ENCODE measurements at places on chromosomes 7 and 10. TPM values are rescaled to one million over a fixed set of nuclear protein-coding genes. Genes with fewer than 3 reads are reported as not detected.
A peak's percentile ranks its signal among the peaks of the same experiment; 100 is the strongest.

DNA sequence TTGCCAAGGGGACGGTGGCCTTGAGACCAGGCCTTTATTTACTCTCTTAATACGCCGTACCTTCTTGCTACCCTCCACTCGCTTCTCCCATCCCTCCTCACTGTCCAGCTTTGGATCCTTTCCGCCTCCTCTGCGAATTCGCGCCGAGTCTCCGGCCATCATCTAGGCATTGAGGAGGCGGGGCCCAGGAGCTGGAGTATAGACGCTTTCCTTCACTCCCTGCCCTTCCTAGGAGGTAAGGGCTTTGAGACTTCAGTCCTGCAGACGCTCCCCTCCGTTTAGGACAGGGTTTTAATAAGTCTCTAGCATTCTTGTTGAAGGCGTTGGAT lies 538 bp downstream of the TFAM start:
- peaks cover 6% of the 10 kb centered on the region for H3K36me3 ChIP-seq
- no peaks in the 10 kb centered on the region for H3K27me3 ChIP-seq
- peak overlapping the region; percentile 86 for H3K27ac ChIP-seq
- peaks cover 20% of the 10 kb centered on the region for H3K4me1 ChIP-seq
- DNase-seq: no peak

- no peak for DNase-seq
- H3K27me3 ChIP-seq: no peaks in the 10 kb centered on the region
- no peak overlapping the region for H3K27ac ChIP-seq
- H3K4me3 ChIP-seq: no peak overlapping the region
Observed at GRCh38 chr10:59831658-59832503, 74.5 kb downstream of the CCDC6 start.

- no peaks in the 10 kb centered on the region for H3K27me3 ChIP-seq
- no peaks in the 10 kb centered on the region for H3K4me1 ChIP-seq
- H3K4me3 ChIP-seq: no peak overlapping the region
- no peak for DNase-seq
Observed at GRCh38 chr10:116281775-116282174, 8.8 kb upstream of the GFRA1 start.

DNA sequence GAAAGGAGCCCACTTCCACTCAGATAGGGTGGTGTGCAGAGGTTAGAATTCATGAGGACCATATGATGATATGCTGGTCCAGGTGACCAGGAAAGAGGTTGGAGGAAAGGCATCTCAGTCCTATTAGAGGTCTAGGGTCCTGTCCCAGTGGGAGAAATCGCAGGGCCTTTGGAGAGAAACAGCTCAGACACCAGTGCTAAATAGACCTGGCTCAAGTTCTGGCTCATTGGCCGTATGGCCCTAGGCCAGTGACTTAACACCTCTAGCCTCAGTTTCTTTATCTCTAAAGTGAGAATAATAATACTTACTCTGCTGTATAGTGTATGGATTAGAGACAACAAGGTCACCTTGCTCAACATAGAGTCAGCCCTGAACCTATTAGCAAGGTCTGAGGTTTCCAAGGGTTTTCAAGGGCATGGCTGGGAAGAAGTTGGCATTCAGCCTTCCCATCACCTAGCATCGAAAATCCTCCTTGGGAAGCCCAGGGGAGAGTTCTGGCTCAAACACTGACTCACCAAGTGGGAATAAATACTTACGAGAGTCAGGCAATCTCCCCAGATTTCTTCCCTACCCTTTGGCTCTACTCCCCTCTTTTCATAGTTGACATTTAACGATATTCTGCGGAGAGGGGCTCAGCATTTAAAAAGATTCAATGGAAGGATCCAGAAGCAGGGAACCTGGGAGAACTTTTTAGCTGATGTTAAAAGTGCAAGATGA lies 473.1 kb upstream of the PODXL start:
- H3K27ac ChIP-seq: no peak overlapping the region
- no peaks in the 10 kb centered on the region for H3K4me1 ChIP-seq
- no peaks in the 10 kb centered on the region for H3K27me3 ChIP-seq
- no peak overlapping the region for H3K4me3 ChIP-seq

DNA sequence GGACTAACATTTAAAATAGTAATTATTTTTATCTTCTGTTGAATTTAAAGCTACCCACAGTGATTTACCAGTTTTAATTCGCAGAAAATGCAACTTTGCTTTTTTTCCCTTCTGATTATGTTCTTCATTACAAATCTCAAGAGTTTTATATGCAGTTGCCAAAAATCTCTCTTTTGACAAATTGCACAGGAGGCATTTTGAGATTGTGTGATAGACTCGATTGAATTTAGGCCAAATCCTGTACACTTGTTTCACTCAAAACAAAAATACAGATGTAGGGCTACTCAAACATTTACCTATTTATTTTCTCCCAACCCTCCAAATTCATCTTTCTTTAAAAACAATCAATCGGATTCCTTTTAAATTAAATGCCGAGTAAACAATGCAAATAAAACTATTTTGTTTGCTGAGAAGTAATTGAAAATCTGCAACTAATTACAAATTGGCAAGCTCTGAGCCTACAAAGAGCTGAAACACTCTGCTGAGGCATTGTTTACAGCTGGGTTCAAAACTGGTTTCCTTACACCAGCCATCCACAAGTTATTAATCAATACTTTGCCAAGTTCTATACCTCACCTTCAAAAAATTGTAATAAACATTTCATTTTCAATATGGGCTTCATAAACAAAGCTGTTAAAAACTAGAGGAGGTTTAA lies 214.9 kb upstream of the TCF7L2 start:
- no peaks in the 10 kb centered on the region for H3K4me1 ChIP-seq
- no peaks in the 10 kb centered on the region for H3K36me3 ChIP-seq
- H3K27me3 ChIP-seq: no peaks in the 10 kb centered on the region
- H3K4me3 ChIP-seq: no peak overlapping the region
- no peak for DNase-seq

DNA sequence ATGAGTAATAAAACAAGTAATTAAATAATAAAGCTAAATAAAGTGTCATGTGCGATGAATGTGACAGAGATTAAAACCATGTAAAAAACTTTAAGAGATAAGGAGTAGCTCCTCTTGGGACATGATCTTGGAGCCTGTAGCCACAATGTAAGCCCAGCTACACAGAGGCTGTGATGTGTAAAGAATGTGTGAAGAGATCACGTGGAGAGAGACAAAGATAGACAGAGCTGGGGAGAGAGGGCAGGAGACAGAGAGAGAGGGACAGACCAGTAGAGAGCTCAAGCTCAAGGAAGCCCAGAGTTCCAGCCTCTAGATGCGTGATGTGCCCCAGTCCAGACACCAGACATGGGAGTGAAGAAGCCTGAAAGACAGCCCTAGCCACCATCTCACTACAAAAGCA lies 644.1 kb downstream of the TNS3 start:
- H3K36me3 ChIP-seq: no peaks in the 10 kb centered on the region
- no peak overlapping the region for H3K4me3 ChIP-seq
- no peaks in the 10 kb centered on the region for H3K27me3 ChIP-seq
- no peak overlapping the region for H3K27ac ChIP-seq
- H3K4me1 ChIP-seq: no peaks in the 10 kb centered on the region

GRCh38 chr7:8271960-8272359 lies 10.0 kb upstream of the ICA1 start:
- H3K27ac ChIP-seq: no peak overlapping the region
- DNase-seq: no peak
- no peaks in the 10 kb centered on the region for H3K4me1 ChIP-seq
- no peak overlapping the region for H3K4me3 ChIP-seq
- H3K27me3 ChIP-seq: no peaks in the 10 kb centered on the region

GRCh38 chr10:122232769-122233168 lies 38.3 kb upstream of the BTBD16 start:
- no peak overlapping the region for H3K27ac ChIP-seq
- DNase-seq: no peak
- no peak overlapping the region for H3K4me3 ChIP-seq
- H3K27me3 ChIP-seq: no peaks in the 10 kb centered on the region

DNA sequence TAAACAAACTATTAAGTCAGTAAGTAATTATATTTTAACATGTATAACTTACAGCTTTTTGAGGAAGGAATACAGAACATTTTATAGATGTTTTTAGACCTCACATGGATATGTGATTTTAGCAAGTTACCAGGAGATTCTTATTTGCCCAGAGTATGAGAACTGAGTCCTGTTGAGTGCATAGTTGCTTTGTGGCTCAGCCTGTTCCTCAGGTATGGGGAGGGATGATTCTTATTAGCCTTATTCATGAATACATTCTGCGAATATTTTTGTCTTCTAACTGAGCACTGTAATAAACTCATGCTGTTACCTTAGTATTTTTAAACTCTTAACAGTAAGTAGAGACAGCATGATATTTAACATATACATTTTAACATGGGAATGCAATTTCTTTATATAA lies 17.9 kb downstream of the BTAF1 start:
- no peak overlapping the region for H3K4me3 ChIP-seq
- no peak overlapping the region for H3K27ac ChIP-seq
- H3K27me3 ChIP-seq: no peaks in the 10 kb centered on the region

GRCh38 chr10:57898231-57898630 lies 369.5 kb downstream of the IPMK start:
- no peak overlapping the region for H3K27ac ChIP-seq
- no peaks in the 10 kb centered on the region for H3K27me3 ChIP-seq
- no peaks in the 10 kb centered on the region for H3K4me1 ChIP-seq
- DNase-seq: no peak
- H3K36me3 ChIP-seq: no peaks in the 10 kb centered on the region

- H3K4me1 ChIP-seq: no peaks in the 10 kb centered on the region
- no peak overlapping the region for H3K4me3 ChIP-seq
- no peaks in the 10 kb centered on the region for H3K27me3 ChIP-seq
Observed at GRCh38 chr7:31102973-31103850, 51.1 kb downstream of the ADCYAP1R1 start.

GRCh38 chr7:148884049-148884298 lies at the start of gene EZH2:
Gene EZH2 (minus strand): TSS chr7:148884291. CDS start chr7:148847298, 36,993 bp downstream.
- H3K36me3 ChIP-seq: no peaks in the 10 kb centered on the region
- H3K27me3 ChIP-seq: no peaks in the 10 kb centered on the region
- peak within 1 kb of the TSS; percentile 97 for H3K27ac ChIP-seq
- peaks cover 6% of the 10 kb centered on the region for H3K4me1 ChIP-seq

DNA sequence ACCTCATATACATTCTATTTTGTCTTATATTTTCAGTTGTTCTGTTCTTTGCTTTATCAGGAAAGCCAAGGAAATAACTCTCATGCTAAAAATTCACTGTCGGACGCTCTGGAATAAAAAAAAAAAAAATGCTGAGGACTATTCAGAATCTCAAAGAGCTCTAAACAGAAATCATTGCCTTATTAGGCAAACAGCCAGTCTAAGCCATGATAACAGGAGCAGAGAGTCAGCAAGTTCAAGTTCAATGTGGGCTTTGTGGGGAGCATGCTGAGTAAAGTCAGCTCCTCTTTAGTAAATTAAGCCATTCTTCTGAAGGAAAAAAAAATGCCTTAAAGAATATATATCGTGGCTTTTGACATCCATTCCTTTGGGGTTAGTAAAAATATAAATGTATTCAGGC lies 13.6 kb upstream of the FAM13C start:
- H3K36me3 ChIP-seq: no peaks in the 10 kb centered on the region
- no peak overlapping the region for H3K4me3 ChIP-seq
- H3K4me1 ChIP-seq: no peaks in the 10 kb centered on the region
- no peaks in the 10 kb centered on the region for H3K27me3 ChIP-seq
- no peak for DNase-seq
- no peak overlapping the region for H3K27ac ChIP-seq

- no peaks in the 10 kb centered on the region for H3K27me3 ChIP-seq
- no peak for DNase-seq
- no peaks in the 10 kb centered on the region for H3K4me1 ChIP-seq
- H3K27ac ChIP-seq: no peak overlapping the region
- H3K36me3 ChIP-seq: no peaks in the 10 kb centered on the region
Observed at GRCh38 chr10:48771234-48771633, 86.6 kb downstream of the WDFY4 start.

GRCh38 chr7:142140401-142140959 lies 29.0 kb downstream of the MGAM2 start:
- H3K27me3 ChIP-seq: no peaks in the 10 kb centered on the region
- no peaks in the 10 kb centered on the region for H3K36me3 ChIP-seq

DNA sequence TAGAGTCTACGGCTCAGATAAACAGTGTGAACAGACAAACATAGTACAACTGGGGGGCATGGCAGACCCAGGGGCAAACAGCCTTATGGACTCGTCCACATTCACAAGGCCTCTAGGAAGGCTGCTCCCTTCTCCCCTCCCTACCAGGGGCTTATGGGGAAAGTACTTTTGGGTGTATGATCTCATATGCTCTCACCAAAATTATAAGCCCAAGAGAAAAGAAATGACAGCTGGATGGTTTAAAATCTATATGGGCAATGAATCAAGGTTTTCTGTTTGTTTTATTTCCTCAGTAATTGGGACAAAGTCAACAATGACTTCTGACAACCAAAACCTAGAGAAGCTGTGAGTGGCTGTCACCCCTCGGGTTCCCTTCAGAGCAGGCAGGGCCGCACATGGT lies 144.4 kb downstream of the PKD1L1 start:
- H3K36me3 ChIP-seq: no peaks in the 10 kb centered on the region
- H3K4me3 ChIP-seq: no peak overlapping the region
- no peak overlapping the region for H3K27ac ChIP-seq
- no peak for DNase-seq

DNA sequence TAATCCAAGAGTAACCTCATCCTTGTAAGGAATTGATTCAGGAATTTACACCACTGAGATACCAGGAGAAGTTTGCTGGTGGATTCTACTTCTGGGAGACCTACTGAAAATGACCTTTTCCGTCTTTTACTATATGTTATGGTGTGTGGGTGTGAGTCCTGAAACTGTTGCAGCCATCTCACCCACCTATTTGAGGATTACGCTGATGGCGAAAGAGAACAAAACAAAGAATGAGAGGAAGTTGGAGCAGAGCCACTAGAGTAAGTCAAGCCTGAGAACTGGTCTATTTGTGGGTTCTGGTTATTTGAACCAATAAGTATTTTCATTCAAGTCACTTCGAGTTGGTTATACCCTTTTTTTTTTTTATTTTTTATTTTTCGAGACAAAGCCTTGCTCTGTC lies 12.7 kb upstream of the ABCC2 start:
- no peak overlapping the region for H3K27ac ChIP-seq
- peaks cover 6% of the 10 kb centered on the region for H3K4me1 ChIP-seq
- DNase-seq: no peak
- H3K4me3 ChIP-seq: no peak overlapping the region
- H3K27me3 ChIP-seq: no peaks in the 10 kb centered on the region

- no peaks in the 10 kb centered on the region for H3K27me3 ChIP-seq
- H3K36me3 ChIP-seq: no peaks in the 10 kb centered on the region
- no peak for DNase-seq
- no peaks in the 10 kb centered on the region for H3K4me1 ChIP-seq
- no peak overlapping the region for H3K4me3 ChIP-seq
Observed at GRCh38 chr7:44109991-44110390, 5.8 kb downstream of the AEBP1 start.

- no peak for DNase-seq
- no peaks in the 10 kb centered on the region for H3K4me1 ChIP-seq
- no peaks in the 10 kb centered on the region for H3K27me3 ChIP-seq
- H3K36me3 ChIP-seq: no peaks in the 10 kb centered on the region
- no peak overlapping the region for H3K4me3 ChIP-seq
Observed at GRCh38 chr10:36109399-36110023, 467.4 kb upstream of the FZD8 start.

GRCh38 chr10:72904806-72905205 lies 11.3 kb downstream of the OIT3 start:
- no peak for DNase-seq
- H3K4me1 ChIP-seq: no peaks in the 10 kb centered on the region
- H3K27me3 ChIP-seq: no peaks in the 10 kb centered on the region

Gene CLDN15
- 22.9 TPM for total RNA-seq

Gene ZPBP
- total RNA-seq: not detected

Gene TAS2R5
- total RNA-seq: 1.2 TPM

Gene CTTNBP2
- 0.16 TPM for total RNA-seq

Gene MMP21
- total RNA-seq: 0.32 TPM

Gene MLLT10
- 69.9 TPM for total RNA-seq

Gene FGFR2
- total RNA-seq: 0.88 TPM

Gene SLIT1
- total RNA-seq: 0.38 TPM

Gene SORBS1
- 1.4 TPM for total RNA-seq

Gene DOCK4
- total RNA-seq: 3.1 TPM

Gene BRAF
- total RNA-seq: 49.7 TPM

Gene IPMK
- 6.1 TPM for total RNA-seq
